PC-9 (cell line): ENCODE measurements at places on chromosomes 1 and 21. TPM values are rescaled to one million over a fixed set of nuclear protein-coding genes. Genes with fewer than 3 reads are reported as not detected.
A peak's percentile ranks its signal among the peaks of the same experiment; 100 is the strongest.

The ANGPTL3 gene
- total RNA-seq, result not detected in 2 replicates

The FCER1A gene
- total RNA-seq, result not detected in 2 replicates

The PTTG1IP gene
- total RNA-seq, result 162 and 174 TPM in 2 replicates

The AIRE gene
- total RNA-seq, result not detected in 2 replicates

The IL20 gene
- total RNA-seq, result not detected in 2 replicates

The HENMT1 gene
- 17.9 and 21.5 TPM in 2 replicates for total RNA-seq

The S100A9 gene
- total RNA-seq, result 2.1 and 4.3 TPM in 2 replicates

The RBP7 gene
- total RNA-seq, result 0.61 and 1.8 TPM in 2 replicates

The FALEC gene
- 0.94 and 2.1 TPM in 2 replicates for total RNA-seq

GRCh38 chr1:998995-999724, 737 bp downstream of the HES4 start:
- DNase-seq, result peak; percentile 48

DNA sequence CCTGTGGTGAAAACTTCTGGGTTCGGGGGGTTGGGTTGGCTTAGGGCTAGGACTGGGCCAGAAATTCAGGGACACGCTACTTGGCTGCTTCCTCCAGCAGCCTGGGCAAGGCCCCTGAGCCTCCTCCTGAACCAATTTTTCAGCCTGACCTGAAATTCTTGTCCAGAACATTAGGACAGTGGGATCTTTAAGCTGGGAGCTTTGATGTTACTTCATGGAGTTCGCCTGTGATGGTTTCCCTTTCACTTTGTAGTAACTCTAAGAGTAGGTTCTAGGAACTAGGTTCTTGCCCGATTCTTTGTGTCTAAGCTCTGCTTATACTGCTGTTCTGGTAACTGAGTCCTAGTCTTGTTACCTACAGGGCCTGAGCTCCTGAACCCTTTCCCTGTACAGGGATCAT, 75.3 kb downstream of the S1PR1 start:
- no peak for DNase-seq

- DNase-seq, result no peak
Observed at GRCh38 chr21:29148530-29148929, 18.1 kb downstream of the MAP3K7CL start.

GRCh38 chr1:226107471-226108460, 45.2 kb downstream of the H3-3A start:
- peak; percentile 87 for DNase-seq

DNA sequence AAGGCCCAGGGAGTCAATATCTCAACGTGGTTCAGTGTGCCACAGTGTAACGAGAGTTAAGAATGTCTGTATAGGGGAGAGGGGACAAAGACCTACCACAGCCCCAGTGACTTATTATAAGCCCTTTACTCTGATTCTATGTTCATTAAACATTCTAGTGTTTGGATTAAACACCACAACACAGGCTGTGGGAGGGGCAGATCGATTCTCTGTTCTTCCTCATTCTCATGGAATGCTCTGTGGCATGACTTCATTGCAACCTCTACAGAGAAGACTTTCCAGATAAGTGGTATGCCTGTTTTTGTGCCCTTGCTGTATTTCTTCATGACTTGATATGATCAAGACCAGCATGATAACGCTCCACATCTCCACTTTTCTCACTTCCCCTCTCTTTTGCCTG, 39.0 kb upstream of the CD5L start:
- no peak for DNase-seq

DNA sequence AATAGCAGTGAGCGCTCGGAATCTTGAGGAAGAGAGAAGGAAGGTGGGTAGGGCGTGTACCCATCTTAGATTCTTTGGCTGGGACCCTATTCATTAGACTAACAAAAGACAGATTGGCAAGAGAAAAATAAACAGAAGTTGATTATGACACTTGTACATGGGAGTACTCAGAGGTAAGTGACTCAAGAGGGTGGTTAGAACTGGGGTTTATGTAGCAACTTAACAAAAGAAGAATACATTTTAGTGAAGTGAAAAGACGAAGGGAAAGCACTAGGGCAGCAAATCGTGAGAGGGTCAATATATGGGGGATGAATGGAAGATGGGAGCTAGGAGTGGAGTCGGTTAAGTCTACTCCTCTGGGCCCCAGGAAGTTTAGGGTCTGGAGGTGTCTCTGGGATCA, 25.8 kb upstream of the RCC2 start:
- DNase-seq, result no peak

DNA sequence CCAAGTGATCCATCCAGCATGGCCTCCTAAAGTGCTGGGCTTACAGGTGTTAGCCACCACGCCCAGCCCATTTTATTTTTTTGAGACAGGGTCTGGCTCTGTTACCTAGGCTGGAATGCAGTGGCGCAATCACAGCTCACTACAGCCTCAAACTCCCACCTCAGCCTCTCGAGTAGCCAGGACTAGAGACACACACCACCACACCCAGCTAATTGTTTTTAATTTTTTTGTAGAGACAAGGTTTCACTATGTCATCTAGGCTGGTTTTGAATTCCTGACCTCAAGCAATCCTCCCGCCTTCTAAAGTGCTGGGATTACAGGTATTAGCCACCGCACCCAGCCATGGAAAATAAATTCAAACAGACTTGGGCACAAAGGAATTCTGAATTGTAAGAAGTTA, 31.9 kb downstream of the PUM1 start:
- DNase-seq, result no peak

DNA sequence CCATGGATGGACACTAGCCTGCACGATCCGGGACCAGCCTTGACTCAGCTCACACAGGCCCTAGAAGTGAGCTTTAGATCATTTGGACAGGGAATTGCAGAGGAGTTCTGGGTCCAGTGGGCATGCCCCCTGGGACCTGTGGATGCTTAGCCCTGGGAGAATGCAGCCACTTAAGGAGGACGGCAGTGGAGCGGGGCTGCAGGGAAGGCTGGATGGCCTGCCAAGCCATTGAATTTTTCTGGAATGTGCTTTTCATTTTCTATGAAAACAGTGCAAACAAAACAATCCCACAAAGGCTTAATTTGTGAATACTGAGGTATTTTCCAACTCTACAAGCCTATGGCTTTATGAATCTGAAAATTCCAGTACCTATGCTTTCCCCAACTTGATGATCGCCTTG, 80.4 kb upstream of the GCLM start:
- no peak for DNase-seq

GRCh38 chr1:31439276-31439675, 26.3 kb downstream of the SERINC2 start:
- no peak for DNase-seq

DNA sequence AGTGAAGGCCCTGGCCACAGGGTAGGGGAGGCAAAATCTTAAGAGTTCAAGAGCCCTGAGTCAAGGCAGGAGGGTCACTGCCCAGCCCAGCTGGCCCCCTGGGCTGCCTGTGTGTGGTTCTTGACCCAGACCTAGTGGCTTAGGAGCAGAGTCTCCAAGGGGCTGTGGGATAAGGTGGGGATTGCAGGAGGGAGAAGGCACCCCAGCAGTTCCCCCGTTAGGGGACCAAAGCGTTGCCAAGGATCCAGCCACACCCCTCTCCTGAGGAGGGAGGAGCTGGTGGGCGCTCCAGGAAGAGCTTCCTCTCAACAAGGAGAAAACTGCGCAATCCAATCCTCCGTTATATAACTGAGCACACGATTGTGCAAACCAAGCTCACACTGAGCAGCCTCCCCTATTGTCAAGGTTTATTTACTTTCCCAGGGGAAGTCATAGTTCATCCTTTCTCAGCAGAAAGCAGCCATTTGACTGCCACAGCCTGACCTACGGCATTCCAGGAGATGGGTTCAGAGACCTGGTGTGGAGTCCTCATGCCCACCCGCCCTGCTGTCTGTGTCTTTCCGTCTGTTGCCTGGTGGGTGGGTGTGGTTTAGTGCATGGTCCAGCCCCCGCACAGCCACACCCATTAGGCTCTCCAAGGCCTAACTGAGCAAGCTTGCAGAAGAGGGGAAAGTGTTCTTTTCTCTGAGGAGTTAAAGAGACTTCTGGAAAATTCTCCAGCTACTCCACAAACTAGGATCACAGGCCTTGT, 3.5 kb downstream of the EPHX1 start:
- peak; percentile 99 for DNase-seq

DNA sequence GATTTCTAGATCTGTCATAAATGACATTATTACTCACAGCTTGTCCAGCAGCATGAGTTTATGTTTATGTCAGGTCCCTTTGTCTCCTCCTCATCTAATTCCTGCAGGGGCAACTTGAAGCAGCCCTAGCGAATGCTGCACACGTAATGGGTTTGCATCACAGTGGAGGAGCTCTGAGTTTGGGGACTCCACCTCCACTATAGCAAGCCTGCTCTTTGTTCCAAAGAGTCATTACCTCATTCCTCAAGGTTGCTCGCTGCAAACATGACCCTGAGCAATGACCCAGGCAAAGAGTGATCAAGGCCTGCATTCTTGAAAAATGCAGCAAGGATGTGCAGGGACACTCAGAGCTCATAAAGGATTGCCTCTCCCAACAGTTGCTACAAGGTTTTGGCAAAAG, 261.9 kb downstream of the HHIPL2 start:
- DNase-seq, result no peak

GRCh38 chr1:30084909-30085571, 638.3 kb downstream of the MATN1 start:
- no peak for DNase-seq

GRCh38 chr1:59521456-59521855, 224.6 kb downstream of the FGGY start:
- DNase-seq, result no peak

DNA sequence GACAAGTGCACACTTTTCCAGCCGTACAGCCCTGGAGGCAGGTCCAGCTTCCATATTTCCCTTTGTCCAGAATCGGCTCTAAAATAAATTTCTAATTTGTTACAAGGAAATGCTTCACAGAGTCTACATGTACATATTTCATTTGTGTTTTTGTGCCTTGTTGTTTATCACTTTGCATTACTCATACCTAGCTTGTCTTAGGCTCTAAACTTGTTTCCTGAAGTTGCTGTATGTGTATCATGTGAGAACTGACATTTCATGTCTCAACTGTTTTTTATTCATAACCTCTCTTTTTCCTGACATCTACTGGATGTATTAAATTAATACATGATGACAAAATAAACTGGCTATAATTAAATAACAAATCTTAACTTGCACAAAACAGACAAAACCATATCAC, 7.5 kb downstream of the CYYR1 start:
- DNase-seq, result no peak

- DNase-seq, result no peak
Observed at GRCh38 chr1:36919491-36920145, 114.7 kb downstream of the GRIK3 start.

GRCh38 chr21:25062061-25062460, 545.2 kb downstream of the MRPL39 start:
- no peak for DNase-seq

- no peak for DNase-seq
Observed at GRCh38 chr21:16504766-16505165, 775.0 kb downstream of the USP25 start.

DNA sequence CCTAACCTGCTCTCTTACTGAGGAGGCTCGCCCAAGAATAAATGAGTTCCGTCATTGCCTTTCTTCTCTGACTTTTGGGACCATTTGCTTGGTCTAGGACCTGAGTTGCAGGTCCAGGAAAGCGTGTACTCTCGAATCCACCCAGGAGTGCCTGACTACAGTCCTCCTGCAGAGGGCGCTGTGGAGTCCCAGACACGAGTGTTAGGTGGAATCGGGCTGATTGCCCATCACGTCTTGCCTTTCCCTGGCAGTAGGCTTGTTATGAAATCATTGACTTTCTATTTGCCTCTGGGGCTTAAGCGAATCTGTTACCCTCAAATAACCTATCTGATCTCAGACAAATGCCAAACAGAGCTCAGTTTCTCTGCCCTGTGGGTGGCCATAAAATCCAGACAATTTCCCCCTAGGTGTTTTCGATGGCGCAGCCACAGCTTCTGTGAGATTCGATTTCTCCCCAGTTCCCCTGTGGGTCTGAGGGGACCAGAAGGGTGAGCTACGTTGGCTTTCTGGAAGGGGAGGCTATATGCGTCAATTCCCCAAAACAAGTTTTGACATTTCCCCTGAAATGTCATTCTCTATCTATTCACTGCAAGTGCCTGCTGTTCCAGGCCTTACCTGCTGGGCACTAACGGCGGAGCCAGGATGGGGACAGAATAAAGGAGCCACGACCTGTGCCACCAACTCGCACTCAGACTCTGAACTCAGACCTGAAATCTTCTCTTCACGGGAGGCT, at the start of gene IL20:
Gene IL20, plus strand, starts transcription at position 685 of the 733 bp plus-strand sequence. CDS start 230 bp downstream, outside the sequence.
- DNase-seq, result peak; percentile 61

- DNase-seq, result no peak
Observed at GRCh38 chr1:100806601-100807000, 87.1 kb downstream of the VCAM1 start.

- no peak for DNase-seq
Observed at GRCh38 chr1:158374860-158375259, 21.2 kb downstream of the CD1E start.

DNA sequence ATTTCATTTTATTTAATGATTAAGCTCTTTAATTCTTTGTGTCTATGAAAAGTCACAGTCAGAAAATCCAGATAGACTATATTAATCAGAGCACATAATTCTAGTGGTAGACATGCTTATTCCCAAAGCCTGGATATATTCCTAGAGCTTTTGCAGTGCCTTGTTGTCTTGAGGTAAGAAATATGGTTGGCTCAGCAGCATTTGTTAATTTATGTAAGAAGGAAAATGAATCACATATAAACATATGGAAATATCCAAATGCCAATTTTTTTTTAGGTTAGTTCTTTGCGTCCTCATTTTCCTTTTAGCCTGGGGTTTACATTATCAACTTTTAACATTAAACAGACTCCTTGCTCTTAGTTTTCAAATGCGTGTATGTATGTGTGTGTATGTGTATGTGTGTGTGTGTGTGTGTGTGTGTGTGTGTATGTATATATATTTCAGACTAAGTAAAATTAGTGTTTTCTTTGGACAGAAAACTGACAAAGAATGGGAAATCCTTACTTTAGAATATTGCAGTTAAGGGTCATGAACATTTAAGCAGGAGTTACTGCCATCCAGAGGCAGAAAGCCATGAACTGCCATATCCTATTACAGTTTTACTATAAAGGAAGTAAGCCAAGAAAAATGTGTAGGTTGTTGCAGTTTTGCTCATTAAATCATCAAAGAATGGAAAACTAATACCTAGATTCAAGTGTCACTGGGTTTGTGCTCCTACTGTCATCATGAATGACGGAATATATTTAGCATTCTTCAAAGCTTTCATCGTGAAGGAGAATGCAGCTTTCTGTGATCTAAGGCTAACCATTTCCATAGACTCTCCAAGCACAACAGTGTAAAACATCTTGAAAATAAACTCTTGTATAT, 477.1 kb upstream of the NR5A2 start:
- DNase-seq, result no peak
